ENCODE measurements at places on chromosomes 11 and 22. TPM values are rescaled to one million over a fixed set of nuclear protein-coding genes. Genes with fewer than 3 reads are reported as not detected.

- DNase-seq: no peak
Measured at GRCh38 chr11:45798793-45799441, 6.0 kb upstream of the SLC35C1 start.

DNA sequence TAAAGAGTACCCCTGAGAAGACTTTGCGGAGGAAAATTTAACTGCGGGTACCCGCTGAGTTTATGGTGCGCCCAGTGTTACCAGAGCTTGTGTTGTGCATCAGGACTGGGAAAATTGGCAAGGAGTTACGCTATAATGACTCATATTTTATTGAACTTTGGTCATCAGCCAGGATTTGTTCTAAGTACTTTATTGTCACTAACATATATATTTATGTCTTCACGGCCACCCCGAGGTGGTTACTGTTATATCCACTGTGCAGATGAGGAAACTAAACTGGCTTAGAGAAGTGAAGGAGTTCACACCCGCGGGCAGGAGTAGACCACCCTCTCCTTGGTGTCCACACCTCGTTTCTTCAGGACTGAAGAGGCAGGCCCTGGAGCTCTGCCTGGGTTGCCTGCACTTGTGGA is 667 bp downstream of the ACCS start:
- DNase-seq: no peak

- DNase-seq: no peak
Measured at GRCh38 chr11:38809521-38809920, 2211.5 kb upstream of the RAG2 start.

DNA sequence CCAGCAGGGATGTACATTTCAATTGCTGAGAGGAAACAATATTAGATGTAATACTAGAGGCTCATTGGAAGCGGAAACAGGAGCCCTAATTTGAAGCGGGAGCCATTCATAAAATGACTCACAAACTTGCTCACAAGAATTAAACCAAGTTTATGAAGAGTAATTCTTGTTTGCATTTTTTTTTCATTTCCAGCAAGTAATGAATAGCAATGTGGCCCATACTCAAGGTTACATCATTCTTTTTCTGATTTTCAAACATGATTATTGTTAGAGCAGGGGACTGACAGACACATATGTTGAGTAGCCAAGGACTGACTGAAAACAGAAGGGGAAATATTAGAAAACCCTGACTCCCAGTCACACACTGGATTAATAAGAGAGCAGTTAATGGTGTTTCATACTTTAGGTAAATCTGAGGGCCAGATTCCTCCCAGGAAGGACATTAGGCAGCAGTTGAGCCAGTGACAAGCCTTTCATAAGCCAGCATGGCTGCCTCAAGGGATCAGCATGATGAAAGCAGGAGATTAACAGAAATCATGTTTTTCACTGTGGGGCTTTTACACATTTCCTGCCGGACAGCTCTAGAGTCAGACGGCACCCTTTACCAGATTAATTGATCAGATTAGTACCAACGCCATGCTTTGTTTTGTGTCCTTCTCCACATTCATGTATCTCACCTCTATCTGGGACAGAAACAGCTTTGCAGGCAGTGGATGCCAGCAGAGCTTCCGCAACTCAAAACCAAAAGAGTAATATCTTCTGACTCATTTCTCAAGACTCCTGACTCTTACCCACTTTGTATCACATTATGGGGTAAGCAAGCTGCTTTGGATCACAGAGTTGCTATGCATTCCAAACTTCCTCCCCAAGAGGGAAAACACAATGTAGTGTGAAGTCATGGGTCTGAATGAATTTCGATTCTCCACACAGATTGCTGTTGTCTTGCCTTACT is 831.6 kb downstream of the KCNA4 start:
- DNase-seq: no peak

- no peak for DNase-seq
Measured at GRCh38 chr11:123045101-123045500, 16.8 kb downstream of the HSPA8 start.

DEPDC5 gene
- 29.0 TPM for total RNA-seq

- no peak for DNase-seq
Measured at GRCh38 chr22:31618471-31619176, 43.4 kb downstream of the PISD start.

RHOD gene
- total RNA-seq: 17.5 TPM

DNA sequence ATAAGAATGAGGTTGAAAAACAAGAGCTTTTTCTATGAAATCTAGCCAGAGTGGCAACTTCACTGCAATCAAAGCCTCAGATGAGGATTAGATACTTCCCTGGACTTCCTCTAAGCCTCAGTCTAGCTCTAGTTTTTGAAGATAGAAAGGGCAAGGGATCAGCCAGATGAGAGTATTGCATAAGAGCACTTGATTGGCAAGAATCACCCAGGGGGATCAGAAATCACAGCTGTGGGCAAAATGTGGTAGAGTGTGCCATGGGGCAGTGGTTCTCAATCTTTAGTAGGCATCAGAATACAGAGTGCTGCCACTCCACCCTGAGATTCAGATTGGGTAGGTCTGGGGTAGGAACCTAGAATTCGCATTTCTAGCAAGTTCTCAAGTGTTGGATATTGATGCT is 82.4 kb downstream of the EXT2 start:
- no peak for DNase-seq

IFITM10 gene
- total RNA-seq: 0.40 TPM

DNA sequence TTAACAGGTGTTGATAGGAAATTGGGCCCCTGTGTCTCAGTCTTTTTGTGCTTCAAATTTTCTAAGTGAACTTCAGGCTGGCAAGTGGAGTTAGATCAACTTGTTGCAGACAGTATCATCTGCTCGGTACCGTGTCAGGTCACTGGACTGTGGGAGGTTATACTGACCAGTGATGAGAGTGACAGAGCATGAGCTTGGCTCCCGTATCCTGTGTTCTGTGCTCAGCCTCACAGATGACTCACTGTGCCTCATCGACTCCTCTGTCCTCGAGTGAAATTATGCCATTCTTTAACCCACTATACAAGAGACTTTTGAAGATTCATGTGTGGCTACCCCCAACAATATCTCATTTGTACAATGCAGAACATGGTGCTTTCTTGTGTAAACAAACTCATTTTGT is 7.9 kb downstream of the GRAP2 start:
- DNase-seq: no peak

PTPRCAP gene
- 13.7 TPM for total RNA-seq

SLC22A6 gene
- not detected for total RNA-seq

- no peak for DNase-seq
Measured at GRCh38 chr11:126293726-126294125, 10.1 kb upstream of the DCPS start.

DNA sequence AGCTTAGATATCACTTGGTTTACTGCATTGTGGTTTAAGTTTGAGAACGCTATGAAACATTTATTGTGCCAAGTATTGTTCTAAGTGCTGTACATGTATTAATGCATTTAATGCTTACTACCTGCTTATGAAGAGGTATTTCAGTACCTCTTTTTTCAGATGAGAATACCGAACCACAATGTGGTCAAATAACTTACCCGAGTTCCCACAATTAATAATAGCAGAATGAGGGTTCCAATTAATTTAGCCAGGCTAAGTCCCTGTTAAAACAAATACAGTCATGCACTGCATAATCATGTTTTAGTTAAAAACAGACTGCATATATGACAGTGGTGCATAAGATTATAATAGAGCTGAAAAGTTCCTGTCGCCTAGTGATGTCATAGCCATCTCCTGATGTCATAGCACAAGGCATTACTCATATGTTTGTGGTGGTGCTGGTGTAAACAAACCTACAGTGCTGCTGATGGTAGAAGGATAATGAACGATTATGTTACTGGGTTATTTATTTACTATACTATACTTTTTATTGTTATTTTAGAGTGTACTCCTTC is 4.3 kb downstream of the ZC3H12C start:
- no peak for DNase-seq

VSIG2 gene
- total RNA-seq: 20.9 TPM

DNA sequence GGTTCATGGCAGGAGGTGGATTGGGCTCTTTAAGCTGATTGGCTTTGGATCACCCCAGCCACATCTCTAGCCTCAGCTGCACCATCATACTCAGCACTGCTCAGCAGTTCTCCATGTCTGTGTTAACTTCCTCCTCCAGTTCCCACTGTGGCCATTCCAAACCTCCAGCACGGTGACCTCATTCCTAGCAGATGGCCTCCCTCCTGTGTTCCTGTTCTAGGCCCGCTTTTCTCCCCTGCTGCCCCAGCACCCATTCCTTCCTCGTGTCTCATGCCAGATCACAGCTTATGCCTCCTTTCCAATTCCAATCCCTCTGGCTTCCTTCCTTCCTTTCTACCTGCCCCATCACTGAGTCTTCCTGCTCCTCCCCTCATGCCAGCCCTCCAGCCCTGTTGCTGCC is 96.1 kb downstream of the MICAL2 start:
- no peak for DNase-seq

IL17REL gene
- total RNA-seq: 0.51 TPM

KDM4E gene
- total RNA-seq: not detected

All from lung (tissue), 17 donors.